Hypothalamus (tissue), 51 donors: ENCODE measurements at places on chromosomes 7 and 10.

GRCh38 chr10:24574578-24575155, 149.0 kb downstream of the ARHGAP21 start:
- no peak for DNase-seq

GRCh38 chr10:61974601-61975390, 73.3 kb downstream of the ARID5B start:
- no peak for DNase-seq

GRCh38 chr7:106326594-106327537, 42.1 kb upstream of the NAMPT start:
- no peak for DNase-seq

DNA sequence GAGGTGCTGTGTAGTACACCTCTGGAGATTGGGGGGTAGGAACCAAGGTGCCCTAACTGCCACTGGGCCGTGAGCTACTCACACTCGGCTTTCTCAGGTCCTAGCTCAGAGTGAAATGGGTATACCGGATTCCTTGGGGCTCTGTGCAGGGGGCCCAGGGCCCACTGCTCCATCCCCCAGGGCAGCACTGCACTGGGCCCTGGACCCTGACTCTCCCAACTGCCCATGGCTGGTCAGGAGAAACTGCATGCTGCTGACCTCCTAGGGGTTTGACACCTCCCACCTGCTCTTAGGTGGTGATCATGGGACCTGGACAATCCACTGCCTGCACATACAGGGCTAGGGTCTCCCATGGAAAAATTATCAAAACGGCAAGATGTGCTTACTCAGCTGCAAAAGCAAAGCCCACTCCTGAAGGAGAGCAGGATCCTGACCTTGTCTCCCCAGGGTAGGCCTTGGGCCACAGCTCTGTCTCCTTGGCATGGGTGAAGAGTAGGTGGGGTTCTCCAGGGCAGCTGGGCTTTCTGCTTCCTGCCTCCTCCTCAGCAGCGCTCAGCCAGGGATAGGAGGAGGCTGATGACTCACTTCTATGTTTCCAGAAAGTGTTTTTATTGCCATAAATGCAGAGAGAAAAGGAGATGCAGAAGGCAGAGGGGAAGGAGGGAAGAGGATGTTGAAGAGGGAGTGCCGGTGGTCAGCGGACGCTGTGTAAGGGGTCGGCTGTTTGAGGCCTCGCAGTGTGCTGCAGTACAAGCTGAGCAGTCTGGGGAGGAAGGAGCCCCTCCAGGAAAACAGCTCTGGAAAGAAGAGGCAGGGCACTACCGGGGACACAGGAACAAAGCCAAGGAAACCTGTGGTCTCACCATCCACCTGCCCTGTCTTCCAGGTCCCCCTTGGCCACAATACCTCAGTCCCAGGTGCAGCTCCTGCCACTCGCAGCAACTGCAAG, 107.8 kb downstream of the ARHGAP22 start:
- DNase-seq, result no peak

DNA sequence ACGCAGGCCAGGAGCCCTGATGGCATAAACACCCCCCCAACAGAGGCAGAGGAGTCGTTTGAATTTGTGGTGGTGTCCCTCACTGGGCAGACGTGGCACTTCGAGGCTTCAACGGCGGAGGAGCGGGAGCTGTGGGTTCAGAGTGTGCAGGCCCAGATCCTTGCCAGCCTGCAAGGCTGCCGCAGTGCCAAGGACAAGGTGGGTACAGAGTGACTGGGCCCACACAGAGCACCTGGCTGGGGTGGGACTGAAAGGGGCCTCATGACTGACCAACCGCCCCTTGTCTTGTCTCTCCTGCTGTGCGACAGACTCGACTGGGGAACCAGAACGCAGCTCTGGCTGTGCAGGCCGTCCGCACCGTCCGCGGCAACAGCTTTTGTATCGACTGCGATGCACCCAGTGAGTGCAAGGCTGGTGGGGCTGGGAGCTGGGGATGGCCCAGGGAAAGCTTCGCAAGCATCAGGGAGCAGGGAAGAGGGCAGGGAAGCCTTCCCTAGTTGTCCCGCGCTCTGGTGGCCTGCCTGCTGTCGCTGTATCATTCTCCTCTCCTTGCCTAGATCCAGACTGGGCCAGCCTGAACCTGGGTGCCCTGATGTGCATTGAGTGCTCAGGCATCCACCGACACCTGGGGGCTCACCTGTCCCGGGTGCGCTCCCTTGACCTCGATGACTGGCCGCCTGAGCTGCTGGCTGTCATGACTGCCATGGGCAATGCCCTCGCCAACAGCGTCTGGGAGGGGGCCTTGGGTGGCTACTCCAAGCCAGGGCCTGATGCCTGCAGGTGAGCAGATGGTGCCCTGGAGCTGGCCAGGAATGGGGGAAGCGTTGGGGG, 25.4 kb downstream of the GBX1 start:
- DNase-seq, result no peak

DNA sequence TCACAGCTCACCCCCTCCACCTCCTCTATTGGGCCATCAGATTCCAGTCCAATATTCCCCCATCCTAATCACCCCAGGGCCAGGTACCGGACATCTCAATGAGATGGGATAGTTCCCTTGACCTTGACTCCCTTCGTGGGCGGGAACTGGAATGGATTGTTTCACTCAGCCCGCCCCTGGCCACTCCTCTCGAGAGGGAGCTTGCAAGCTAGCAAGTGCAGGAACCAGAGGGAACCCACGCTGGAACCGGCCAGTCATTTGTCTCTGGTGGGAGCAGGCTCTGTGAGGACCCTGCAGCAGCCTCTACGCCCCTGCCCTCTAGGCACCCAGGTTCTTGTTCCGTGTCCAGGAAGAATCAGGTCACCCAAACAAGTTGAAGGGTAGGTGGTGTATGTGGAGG, 11.0 kb upstream of the RADIL start:
- no peak for DNase-seq

GRCh38 chr10:91969297-91969696, 45.7 kb downstream of the BTAF1 start:
- DNase-seq, result no peak

- DNase-seq, result no peak
Observed at GRCh38 chr10:121580276-121581116, 17.7 kb downstream of the FGFR2 start.

- no peak for DNase-seq
Observed at GRCh38 chr10:123044391-123044790, 35.6 kb downstream of the ACADSB start.

DNA sequence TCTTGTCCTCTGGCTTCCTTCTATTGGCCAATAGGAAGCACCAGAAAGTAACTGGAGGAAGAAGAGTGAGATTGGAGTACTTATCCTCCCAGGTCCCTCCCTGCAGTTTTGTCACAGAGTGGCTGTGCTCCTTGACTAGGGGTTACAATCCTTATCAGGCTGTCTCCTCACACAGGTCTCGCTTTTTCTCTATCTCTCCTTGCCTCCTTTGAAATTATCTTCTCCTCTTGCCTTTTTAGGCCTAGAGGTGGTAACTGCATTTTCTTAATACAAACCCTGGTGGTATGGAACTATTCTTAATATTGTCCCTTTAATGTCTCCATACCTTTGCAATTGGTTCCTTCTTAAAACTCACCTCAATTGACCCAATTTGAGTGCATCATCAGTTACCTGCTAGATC, 2.7 kb downstream of the PRSS37 start:
- no peak for DNase-seq

DNA sequence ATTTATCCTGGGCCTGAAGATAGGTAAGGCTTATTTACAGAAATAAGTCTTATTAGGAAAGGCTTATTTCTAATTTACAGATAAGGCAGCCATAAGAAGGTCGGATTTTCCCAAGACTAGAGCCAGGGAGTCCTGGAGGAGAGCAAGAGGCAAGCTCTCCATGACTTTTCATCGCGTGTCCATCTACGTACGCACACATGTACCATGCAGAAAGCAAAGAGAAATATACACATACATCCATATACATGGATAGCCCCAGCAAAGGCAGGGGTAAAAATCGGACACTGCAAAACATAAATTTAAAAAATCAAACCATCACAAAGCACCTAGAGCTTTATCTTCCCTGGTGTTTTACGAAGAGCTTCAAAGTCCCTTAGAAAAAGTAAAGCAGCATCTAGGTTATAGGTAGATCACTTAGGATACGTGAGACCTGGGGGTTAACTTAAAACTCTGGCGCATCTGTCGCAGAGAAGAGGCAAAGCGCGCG, 25.8 kb upstream of the ZRANB1 start:
- no peak for DNase-seq

GRCh38 chr7:92586841-92587240, 3.3 kb downstream of the FAM133B start:
- no peak for DNase-seq

- no peak for DNase-seq
Observed at GRCh38 chr7:90312745-90313144, 8.4 kb downstream of the FAM237B start.

- no peak for DNase-seq
Observed at GRCh38 chr7:48217753-48218152, 46.5 kb downstream of the ABCA13 start.

DNA sequence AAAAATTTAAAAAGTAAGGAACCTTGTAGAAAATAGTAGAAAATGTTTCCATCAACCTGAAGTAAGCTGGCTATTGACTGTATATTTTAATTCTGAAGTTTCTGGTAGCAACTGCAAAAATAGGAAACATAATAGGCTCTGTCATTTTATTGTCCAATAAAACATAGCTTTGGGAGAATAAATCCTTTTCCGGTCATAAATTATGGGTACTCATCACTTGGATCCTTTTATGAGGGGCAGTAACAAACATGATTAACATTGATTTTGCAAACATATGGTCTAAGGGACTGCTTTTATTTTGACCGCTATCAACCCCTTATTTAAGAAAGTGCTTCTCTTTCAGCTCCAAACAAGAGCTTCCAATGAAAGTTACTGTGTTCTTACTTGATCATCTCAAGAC, 495.9 kb upstream of the ANKRD30A start:
- no peak for DNase-seq

DNA sequence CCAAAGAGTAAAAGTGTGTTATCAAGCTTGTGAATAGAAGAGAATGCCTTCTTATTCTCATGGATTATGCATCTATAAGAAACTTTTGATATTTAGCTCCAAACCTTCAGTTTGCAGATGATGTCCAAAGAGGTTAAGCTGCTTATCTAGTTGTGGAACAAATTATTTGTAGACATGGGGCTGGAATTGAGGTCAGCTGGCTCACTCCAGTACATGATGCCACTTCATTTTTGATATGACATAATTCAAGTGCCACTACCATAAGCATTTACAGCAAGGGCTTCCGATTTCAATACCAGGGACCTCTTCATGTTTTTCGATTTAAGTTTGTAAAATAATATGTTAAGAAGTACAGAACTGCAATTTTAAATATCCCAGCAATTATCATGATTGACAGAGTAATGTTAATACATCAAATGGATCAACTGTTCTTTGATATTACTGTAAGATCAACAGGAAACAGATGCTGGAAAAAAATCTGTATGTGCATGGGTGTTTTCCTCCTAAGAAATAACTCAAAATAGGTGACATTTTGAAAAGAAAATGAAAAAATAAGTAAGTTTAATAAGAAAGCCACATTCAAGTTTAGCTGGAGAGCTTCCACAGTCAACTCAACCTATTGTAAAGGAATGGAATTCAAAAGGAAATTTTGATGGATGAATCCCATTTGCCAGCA, 12.7 kb downstream of the FAM3C start:
- no peak for DNase-seq

DNA sequence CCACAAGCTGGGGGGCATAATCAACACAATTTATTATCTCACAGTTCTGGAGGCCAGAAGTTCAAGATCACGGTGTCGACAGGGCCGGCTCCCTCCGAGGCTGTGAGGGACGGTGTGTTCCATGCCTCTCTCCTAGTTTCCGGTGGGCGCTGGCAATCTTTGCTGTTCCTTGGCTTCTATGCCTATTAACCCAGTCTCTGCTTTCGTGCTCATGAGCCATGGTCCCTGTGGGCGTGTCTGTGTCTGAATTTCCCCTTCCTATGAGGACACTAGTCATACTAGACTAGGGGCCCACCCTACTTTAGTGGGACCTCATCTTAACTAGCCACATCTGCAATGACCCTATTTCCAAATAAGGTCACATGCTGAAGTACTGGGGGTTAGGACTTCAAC, 29.4 kb downstream of the HIPK2 start:
- no peak for DNase-seq

GRCh38 chr10:103942866-103943265, 24.1 kb upstream of the SLK start:
- DNase-seq, result no peak

DNA sequence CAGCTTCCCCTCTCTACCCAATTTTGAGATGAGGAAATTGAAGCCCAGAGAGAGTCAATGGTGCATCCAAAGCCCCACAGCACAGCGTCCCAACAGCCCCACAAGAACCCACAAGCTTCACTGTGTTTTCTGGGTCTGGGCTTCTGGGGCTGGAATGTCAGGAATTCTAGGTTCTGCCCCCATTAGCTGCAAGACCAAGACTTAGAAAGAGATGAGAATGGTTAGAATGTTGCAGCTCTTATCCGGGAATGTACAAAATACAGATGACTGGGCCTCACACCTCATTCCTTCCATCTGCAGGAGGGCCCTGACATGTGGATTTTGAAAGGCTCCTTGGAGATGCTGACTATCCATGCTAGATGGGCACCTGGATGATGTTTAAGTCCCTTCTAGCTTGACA, 6.0 kb upstream of the SGPL1 start:
- DNase-seq, result no peak

GRCh38 chr10:27436710-27437109, 67.4 kb upstream of the RAB18 start:
- DNase-seq, result no peak

DNA sequence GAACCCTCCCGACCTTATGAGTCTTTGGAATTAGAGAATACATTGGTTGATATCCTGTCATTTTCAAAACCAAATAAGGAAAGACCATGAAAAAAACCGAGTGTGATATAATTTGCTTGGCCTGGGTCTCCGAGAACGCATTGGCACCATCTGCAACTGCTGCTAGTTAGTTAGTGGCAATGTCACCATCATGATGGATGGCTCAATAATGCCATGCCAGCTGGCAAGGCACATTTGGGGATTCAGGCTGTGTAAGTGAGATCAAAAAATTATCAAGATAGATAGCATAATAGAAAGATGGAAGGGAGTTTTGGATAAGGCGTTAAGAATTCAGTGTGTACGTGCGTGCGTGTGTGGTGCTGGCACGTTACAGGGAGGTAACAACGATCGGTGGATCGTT, 134.7 kb upstream of the TCERG1L start:
- DNase-seq, result no peak

DNA sequence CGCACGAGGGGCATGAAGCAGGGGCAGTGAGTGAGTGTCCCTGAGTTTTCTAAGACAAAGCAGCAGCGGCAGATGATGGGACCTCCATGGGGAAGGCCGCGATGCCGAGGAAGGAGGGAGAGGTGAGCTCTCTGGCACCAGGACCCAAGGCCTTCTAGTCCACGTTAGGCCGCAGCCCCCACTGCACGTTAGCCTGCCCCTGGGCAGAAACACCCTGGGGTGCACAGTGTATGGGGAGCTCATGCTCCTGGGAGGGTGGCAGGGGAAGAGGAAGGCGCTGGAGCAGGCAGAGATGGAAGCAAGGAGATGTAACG, 97.3 kb upstream of the IKZF1 start:
- DNase-seq, result no peak

DNA sequence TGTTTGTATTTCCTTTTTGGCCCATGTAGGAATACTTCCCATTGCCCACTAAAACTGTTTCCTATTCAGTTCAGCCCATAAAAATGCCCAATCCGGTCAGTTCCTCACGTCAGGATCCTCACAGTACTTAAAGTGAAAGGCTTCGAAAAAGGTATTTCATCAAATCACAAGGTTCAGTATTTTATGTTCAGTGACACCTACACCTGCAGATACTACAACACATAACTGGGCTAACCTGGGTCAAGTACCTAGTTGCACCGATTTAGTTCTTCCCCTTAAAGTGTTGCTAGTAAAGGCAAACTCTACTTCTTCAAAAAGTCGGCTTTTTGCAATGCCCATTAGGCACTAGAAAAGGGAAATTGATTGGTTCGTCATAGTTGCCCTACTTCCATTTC, 1.1 kb downstream of the SNX13 start:
- no peak for DNase-seq
